ENCODE measurements at places on chromosomes 2 and 18. TPM values are rescaled to one million over a fixed set of nuclear protein-coding genes. Genes with fewer than 3 reads are reported as not detected.

Gene MARCHF4
- 42.8 TPM for total RNA-seq

Gene ZNF638
- total RNA-seq = 87.1 TPM

DNA sequence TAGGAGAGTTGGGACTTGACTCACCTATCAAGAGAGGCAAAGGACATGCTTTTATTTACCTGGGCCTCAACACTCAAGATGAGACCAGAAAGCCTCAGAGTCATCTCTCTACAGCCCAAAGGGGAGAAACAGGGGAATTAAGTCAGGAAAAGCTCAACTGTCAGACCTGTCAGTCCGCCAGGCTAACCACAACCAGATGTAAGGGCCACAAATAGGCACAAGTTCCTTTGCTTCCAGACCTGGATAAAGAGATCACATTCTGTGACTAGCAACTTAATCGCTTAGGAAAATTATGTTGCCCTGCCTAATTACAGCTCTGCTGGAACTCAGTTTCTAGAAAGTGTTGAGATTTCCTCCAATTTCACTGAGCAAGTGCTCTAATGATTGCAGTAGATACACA, 67.9 kb downstream of the ANKRD44 start:
- H3K36me3 ChIP-seq = no peaks in the 10 kb centered on the region
- no peak overlapping the region for H3K27ac ChIP-seq
- no peaks in the 10 kb centered on the region for H3K4me1 ChIP-seq
- H3K4me3 ChIP-seq = no peak overlapping the region

GRCh38 chr2:63651861-63652651, 63.3 kb downstream of the MDH1 start:
- H3K4me1 ChIP-seq = no peaks in the 10 kb centered on the region
- no peak overlapping the region for H3K4me3 ChIP-seq
- no peak overlapping the region for H3K27ac ChIP-seq

DNA sequence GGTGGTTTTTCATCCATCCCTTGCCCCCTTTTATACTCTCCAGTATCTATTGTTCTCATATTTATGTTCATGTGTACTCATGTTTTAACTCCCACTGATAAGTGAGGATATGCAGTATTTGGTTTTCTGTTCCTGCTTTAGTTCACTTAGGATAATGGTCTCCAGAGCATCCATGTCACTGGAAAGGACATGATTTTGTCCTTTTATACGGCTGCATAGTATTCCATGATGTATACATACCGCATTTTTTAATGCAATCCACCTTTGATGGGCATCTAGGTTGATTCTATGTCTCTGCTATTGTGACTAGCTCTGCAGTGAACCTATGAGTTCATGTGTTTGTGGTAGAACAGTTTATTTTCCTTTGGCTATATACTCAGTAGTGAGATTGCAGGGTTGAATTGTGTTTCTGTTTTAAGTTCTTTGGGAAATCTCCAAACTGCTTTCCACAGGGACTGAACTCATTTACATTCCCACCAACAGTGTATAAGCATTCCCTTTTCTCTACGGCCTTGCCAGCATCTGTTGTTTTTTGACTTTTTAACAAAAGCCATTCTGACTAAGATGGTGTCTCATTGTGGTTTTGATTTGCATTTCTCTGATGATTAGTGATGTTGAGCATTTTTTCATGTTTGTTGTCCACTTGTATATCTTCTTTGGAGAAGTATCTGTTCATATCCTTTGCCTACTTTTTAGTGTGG, 420.2 kb downstream of the THSD7B start:
- H3K36me3 ChIP-seq = no peaks in the 10 kb centered on the region
- no peaks in the 10 kb centered on the region for H3K27me3 ChIP-seq
- no peak overlapping the region for H3K27ac ChIP-seq
- DNase-seq = peak; percentile 54
- no peaks in the 10 kb centered on the region for H3K4me1 ChIP-seq

DNA sequence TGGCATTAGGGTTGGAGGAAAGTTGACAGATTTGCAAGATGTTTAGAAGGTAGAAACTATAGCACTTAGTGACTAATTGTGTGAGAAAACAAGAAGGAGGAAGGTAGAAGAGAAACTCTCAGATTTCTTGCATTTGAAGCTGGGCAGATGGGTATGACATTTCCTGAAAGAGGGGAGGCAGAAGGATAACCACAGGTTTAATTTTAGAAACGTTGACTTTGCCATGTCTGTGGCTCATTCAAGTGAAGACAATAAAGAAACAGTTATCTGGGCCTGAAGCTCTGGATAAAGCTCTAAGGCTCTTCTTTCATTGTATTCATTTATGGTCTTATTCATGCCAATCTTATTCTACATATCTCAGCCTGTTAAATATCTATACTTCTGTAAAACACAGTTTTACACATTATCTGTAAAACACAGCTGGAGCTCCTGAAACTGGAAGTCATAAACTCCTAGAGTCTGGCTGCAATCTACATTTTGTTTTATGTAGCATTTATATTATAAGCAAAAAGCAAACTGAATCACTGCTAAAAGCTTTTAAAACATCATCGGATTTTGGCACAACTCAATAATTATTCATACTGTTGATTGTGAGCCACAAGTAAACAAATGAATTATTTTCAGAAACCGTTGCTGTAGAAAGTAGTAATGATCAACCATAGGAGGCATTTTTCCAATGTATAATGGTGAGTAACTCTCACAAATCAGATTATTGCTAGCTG, 138.5 kb downstream of the RIT2 start:
- H3K27me3 ChIP-seq = no peaks in the 10 kb centered on the region
- no peak overlapping the region for H3K4me3 ChIP-seq
- H3K36me3 ChIP-seq = no peaks in the 10 kb centered on the region
- no peak overlapping the region for H3K27ac ChIP-seq
- H3K4me1 ChIP-seq = no peaks in the 10 kb centered on the region

DNA sequence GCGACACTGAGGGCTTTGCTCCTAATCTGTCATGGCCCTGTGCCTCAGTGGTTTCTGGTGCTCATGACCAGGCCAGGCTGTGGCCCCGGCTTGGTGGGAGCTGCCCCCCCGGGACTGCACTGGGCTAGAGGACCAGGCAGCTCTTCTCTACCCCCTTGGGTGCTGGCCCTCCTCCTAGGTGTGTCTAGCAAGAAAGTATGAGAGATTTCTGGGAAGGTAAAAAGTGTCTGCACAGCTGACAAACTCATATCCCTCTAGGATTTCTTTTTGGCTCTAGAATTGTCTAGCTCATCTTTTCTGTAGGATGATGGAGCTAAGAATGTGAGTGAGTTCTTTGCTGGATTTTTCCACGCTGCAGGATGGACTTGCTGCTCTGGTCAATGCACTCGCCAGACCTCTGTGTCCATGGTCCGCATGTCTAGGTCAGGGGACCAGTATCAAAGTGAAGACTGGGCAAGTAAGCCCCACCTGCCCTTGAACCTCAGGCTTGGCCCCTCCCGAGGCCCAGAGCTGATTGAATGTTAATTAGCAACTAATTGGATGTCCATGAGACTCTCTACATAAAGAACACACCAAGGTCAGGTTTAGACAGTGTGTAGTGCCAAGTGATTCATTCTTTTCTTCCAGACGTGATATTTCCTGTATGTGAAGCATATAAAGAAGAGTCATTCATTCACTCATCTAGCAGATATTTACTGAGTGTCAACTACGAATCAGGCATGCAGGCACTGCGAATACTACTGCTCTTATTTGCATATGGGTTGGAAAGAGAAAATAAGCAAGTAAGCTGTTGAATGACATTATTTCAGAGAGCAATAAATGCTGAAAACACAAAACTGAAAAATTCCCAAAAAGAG, 15.6 kb upstream of the PSD4 start:
- H3K27me3 ChIP-seq = no peaks in the 10 kb centered on the region
- peaks cover 20% of the 10 kb centered on the region for H3K4me1 ChIP-seq
- peak overlapping the region; percentile 69 for H3K4me3 ChIP-seq

GRCh38 chr2:160409480-160409879, 84.1 kb downstream of the RBMS1 start:
- DNase-seq = peak; percentile 81
- peaks cover 42% of the 10 kb centered on the region for H3K4me1 ChIP-seq
- no peak overlapping the region for H3K4me3 ChIP-seq
- no peaks in the 10 kb centered on the region for H3K27me3 ChIP-seq

DNA sequence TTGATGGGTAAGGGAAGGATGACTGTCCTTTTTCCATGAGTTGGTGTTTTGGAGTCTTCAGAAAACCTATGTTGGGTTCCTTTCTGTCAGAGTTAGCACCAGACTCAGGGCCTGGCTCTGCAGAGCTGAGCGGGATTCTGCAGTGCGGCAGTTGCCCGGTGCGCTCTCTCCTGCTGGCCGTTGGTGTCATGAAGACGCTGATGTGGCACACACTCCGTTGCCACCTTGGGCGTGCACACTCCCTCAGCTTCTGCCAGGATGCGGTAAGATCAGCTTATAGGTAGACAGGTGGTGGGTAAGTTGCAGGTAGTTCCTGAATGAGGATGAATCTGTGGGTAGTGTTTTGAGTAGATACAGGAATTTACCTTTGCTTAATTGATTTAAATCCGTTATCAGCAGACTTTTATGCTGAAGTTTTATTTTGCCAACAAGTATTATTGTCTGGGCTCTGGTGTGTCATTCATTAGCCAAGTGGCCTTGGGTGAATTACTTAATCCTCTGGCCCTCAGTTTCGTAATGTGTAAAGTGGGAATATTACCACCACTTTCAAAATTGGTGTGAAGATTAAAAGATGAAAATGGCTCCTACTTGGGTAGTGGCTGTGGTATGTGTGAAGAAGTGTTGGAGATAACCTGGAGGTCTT, 26.8 kb downstream of the DGKD start:
- no peak overlapping the region for H3K27ac ChIP-seq
- no peak overlapping the region for H3K4me3 ChIP-seq
- DNase-seq = no peak
- peaks cover 1% of the 10 kb centered on the region for H3K4me1 ChIP-seq

Measured in astrocyte (in vitro differentiated cells and primary cell).